Left forelimb (tissue), 1 donor: ENCODE measurements at places on chromosomes 2 and 18.

GRCh38 chr2:39152504-39152903 lies 31.7 kb upstream of the SOS1 start:
- DNase-seq, result no peak

- DNase-seq, result no peak
These were observed 55.7 kb downstream of the NCAPH start for GRCh38 chr2:96391153-96391827.

- no peak for DNase-seq
These were observed 15.7 kb downstream of the FAM98A start for GRCh38 chr2:33583194-33583938.

DNA sequence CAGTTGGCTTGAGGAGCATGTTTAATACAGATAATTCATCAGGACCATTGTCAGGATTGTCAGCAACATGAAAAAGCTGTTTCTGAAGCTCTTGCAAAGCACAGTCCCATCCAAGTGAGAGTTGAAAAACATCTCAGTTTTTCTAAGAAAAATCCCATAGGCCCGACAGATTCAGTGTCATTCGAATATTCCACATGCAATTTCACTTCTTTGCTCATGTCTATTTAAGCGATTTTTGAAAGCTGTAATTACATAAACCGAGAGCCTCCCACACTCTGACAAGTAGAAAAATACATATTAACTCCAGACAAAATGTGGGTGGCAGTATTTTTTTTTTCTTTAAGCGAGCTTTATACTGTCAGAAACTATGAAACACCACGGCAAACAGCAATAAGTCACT lies 134.7 kb upstream of the GALNT5 start:
- no peak for DNase-seq

GRCh38 chr2:65199891-65200290 lies 27.7 kb upstream of the ACTR2 start:
- no peak for DNase-seq
